ENCODE measurements at places on chromosomes 16 and 17. TPM values are rescaled to one million over a fixed set of nuclear protein-coding genes. Genes with fewer than 3 reads are reported as not detected.
A peak's percentile ranks its signal among the peaks of the same experiment; 100 is the strongest.

Gene PARN
- 56.2 TPM for total RNA-seq

GRCh38 chr17:61863801-61864126, 436 bp upstream of the BRIP1 start:
- DNase-seq, result no peak

GRCh38 chr17:35218915-35219314, 24.0 kb upstream of the SLFN5 start:
- no peak for DNase-seq

- no peak for DNase-seq
Observed at GRCh38 chr17:79202480-79202879, 127.9 kb downstream of the ENGASE start.

GRCh38 chr17:29565643-29566472, 979 bp downstream of the ABHD15 start:
- DNase-seq, result peak; percentile 82

Gene ATP1B2
- 15.4 TPM for total RNA-seq

Gene CCL3
- total RNA-seq, result not detected

Gene CNGB1
- total RNA-seq, result not detected

Gene C17orf58
- total RNA-seq, result 11.0 TPM

- DNase-seq, result no peak
Observed at GRCh38 chr17:64698725-64699124, 36.6 kb upstream of the SMURF2 start.

DNA sequence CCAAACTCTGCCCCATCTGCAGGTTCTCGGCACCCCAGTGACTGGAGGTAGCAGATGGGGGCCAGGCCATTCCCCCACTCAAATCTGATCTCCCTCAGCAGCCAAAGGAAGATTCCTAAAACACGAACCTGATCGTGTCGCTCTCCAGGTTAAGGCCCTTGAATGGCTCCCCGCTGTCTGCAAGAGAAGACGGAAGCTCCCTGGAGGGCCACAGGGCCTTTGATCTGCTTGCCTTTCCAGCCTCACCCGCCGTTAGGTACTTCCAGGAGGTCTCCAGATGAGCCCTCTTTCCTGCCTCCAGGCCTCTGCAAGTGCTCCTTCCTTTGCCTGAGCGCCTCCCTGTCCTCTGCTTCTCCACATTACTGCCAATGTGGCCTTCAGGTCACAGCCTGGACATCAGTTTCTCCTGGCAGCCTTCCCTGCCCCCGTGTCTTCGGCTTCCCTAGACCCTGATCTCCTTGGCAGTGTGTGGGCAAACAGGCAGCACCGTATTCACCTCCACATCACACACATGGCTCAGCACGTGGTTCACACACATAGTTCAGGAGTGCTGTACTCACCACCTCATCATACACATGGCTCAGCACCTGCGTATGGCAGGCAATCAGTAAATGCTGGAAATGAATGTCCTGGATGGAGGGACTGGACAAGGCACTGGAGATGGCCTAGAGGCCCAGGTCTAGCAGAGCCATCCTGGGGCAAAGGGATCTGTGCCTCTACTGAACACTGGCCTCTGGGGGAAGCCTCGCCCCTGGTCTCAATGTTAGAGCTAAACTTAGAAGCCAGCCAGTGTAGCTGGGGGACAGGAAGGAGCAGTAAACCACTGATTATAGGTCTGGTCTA, 26.4 kb upstream of the MRPS23 start:
- DNase-seq, result peak; percentile 76

GRCh38 chr16:56669005-56669839, at the start of gene MT1H:
Gene MT1H (plus strand): TSS chr16:56669814. CDS start chr16:56669885, 71 bp downstream.
- peak; percentile 35 for DNase-seq

Gene CLEC10A
- total RNA-seq, result not detected

DNA sequence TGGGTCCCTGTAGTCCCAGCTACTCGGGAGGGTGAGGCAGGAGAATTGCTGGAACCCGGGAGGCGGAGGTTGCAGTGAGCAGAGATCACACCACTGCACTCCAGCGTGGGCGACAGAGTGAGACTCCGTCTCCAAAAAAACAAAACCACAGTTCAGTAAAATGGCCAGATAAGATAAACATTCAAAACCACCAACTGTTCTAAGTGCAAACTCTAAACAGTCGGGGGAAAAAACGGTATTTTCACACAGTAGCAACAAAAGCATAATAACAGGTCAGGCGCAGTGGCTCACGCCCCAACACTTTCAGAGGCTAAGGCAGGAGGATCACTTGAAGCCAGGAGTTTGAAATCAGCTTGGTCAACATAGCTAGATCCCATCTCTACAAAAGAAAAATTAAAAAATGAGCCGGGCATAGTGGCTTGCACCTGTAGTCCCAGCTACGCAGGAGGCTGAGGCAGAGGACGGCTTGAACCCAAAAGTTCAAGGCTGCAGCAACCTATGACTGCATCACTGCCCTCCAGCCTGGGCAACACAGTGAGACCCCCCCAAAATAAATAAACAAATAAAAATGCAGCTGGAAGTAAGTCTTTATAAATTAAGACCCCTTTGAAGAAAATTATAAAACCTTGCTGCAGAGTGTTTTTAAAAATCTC, 10.8 kb upstream of the HASPIN start:
- no peak for DNase-seq

DNA sequence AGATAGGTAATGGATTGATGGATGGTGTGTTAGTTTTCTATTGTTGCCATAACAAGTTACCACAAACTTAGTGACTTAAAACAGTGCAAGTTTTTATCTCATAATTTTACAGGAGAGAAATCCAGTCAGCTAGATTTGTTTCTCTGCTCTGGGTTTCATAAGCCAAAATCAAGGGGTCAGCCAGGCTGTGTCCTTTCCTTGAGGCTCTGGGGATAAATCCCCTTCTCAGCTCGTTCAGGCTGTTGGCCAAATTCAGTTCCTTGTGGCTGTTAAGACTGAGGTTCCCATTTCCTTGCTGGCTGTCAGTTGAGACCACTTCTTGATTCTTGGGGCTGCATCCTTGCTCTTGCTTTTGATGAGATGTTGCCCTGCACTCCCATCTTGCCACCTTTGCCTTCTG, 204.9 kb upstream of the CDH13 start:
- no peak for DNase-seq

DNA sequence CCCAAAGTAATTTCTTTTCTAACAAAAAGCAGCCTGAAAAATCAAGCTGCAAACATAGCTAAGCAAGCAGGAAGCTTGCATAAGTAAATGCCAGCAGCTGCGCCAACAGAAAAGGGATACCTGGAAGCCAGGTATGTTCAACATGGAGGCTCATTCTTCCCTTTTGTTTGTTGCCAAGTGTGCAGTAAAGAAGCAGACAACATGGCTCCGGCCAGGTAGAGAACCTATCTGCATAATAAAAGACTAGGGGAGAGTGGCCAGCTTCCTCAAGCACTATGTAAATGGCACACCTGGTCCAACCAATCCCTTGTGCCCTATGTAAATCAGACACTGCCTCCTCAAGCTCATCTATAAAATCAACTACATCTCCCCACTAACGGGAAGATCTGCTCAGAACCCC, 1407.0 kb downstream of the CDH11 start:
- peak; percentile 62 for DNase-seq

Gene TNFRSF17
- total RNA-seq, result not detected

- no peak for DNase-seq
Observed at GRCh38 chr17:49343273-49343672, 18.8 kb downstream of the ZNF652 start.

Gene C17orf100
- total RNA-seq, result 0.70 TPM

- DNase-seq, result no peak
Observed at GRCh38 chr17:27540318-27541101, 84.3 kb downstream of the KSR1 start.

Gene RND2
- 50.7 TPM for total RNA-seq

Gene SLC6A2
- total RNA-seq, result not detected

DNA sequence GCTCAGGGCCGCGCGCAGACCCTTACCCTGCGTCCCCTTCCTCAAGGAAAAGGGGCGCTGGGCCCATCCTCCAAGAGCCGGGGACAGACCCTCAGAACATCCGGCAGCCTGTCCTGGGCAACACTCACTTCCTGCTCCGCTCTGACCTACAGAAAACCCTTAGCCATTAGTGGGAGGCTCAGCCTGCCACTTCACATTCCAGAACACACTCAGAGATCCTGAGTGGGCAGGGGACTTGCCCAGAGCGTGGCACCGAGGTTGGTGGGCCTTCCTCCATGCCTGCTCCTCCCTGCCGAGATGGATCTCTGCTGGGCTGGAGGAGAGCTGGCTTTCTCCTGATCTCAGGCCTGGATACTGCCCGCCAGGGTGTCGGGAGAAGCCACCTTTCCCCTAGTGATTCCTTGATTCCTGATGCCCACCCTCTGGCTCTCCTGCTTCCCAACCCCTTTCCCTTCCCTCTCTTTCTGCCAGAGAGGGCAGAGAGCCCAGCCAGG, 1.5 kb downstream of the SCARF1 start:
- DNase-seq, result no peak

Gene ANKRD40CL
- total RNA-seq, result not detected

DNA sequence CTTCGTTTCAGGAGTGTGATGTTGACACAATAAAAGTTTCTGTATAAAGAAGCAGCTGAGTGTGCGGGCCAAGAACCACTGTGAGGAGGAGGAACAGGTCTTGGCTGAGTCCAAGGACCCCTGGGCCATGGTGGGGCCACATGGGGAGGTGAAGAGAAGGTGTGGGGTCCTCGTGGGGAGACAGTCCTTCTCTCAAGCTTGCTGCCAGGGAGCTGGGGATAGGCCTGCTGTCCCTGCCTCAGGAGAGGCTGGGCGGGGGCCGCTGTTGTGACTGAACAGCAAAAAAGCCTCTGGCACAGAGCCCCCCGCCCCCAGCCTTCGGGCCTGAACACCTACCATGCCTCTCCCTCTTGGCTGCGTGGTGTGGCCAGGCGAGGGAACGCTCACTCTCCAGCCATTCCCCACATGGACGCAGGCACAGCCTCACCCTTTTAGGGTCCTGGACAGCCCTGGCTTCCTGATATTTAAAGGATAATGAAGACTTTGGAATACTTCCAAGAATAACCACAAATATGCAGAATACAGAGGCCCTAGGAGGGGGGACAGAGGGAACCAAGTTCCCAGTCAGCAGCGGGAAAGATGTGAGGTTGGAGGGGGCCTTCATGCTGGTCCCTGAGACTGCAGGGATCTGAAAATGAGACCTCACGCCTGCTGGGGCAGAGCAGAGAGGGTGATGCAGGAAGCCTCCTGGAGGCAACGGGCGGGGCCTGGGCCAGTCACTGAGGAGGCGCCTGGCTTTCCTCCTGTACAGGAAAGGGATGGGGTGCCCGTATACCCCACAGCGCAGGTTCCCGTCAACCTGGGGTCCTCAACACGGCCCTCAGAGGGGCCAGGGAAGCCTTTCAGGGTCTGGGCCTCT, 100.0 kb upstream of the CREBBP start:
- DNase-seq, result no peak

- no peak for DNase-seq
Observed at GRCh38 chr16:57634171-57634570, 5.7 kb downstream of the ADGRG1 start.

- DNase-seq, result no peak
Observed at GRCh38 chr17:60538726-60539125, 12.7 kb upstream of the APPBP2 start.

DNA sequence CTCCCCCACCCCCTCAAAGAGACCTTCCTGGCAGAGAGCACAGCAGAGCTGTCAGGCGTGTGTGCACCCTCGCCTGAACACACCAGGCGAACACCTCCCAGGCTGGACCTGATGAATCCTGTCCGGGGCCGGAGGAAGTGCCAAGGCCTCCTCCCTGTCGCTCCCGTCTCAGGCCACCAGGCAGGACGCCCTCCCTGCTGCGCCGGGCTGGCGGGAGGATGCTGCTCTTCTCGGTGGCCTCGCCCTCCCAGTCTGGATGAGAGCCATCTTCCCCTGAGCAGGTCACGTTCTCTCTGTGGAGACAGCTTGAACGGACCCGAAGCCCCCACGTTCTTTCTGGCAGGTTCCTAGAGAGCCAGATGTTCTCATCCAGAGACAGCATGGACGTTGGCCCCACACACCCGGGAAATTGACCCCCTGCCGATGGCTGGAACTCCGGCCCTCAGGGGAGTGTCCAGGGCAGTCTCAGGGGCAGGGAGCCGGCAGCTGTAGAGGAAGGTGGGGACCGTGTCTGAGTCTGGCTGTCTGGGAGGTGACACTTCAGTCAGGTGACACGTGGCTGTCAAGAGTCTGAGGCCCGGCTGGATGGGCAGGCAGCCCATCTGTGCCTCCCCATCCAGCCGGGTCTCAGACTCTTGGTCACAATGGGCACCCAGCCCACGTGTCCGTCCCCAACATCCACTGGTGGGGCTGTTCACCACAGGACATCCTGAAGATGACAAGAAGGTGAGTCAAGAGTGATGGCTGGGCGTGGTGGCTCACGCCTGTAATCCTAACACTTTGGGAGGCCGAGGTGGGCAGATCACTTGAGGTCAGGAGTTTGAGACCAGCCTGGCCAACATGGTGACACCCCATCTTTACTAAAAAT, 5.0 kb upstream of the TIMP2 start:
- DNase-seq, result peak; percentile 31

Gene CENPV
- total RNA-seq, result 200 TPM

Gene KRTAP4-1
- not detected for total RNA-seq

DNA sequence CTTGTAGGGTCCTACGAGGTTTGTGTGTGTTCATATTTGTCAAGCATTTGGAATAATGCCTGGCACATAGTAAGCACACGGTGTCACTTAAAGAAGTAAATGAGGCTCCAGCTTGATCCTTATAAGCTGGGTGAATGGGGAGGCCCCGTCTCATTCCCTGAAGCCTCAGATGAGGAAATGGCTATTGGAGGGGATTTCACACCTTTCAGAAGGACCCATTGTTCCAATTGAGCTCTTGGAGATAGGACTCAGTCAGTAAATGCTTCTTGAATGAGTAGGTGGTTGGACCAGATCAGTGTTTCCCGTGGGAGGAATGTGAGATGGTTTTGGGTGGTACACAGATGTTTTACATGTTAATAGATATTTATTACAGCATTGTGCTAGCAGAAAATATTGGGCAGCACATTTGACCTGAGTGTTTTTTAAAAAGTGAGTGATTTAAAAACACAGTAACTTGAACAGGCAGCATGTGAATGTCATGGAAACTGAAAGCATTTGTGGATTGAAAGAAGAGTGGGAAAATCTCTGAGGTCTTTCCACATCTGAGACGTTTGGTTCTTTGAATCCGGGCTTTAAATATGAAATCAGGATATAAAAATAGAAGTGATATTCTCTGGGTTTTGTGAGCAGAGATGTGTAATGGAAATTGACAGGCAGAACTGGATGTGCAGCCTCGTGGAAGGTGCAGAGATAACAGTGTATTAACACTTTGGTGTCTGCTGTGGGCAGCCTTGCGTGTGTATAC, 36.4 kb upstream of the ARHGAP17 start:
- no peak for DNase-seq

GRCh38 chr17:46890638-46891037, 32.3 kb upstream of the GOSR2 start:
- DNase-seq, result no peak
